Kidney epithelial cell (primary cell): ENCODE measurements at places on chromosomes 4 and X. TPM values are rescaled to one million over a fixed set of nuclear protein-coding genes. Genes with fewer than 3 reads are reported as not detected.

GRCh38 chr4:67580577-67580976, 22.1 kb downstream of the STAP1 start:
- no peak for DNase-seq

DNA sequence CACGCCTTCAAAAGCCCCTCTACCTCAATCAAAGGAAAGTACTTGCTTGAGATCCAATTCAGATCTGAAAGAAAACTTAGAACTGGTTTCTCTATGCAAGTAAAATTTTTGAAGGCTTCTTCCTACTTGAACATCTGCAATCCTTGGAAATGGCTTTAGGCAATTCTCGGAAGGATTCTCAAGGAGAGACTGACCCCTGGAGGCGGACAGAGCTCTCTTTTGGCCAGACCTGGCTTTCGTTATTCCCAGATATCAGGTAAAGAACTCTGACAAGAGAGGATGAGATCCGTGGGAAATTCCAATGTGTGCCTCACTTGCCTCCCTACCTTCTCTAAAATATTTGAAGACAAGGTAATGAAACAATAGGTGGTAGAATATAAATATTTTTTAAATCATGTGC, 670.3 kb upstream of the FAM241A start:
- no peak for DNase-seq

Gene TGIF2LX
- total RNA-seq, result not detected in 2 replicates

GRCh38 chr4:81256059-81256970, 41.3 kb upstream of the PRKG2 start:
- DNase-seq, result no peak

Gene RIBC1
- 0.38 and 0.41 TPM in 2 replicates for total RNA-seq

- DNase-seq, result no peak
These were observed 6.2 kb downstream of the ARFIP1 start for GRCh38 chr4:152785639-152786615.

Gene RAB9B
- 0.33 and 0.34 TPM in 2 replicates for total RNA-seq

Gene BDH2
- total RNA-seq, result 43.3 and 44.5 TPM in 2 replicates

- no peak for DNase-seq
These were observed 820.8 kb downstream of the FSTL5 start for GRCh38 chr4:161342881-161343568.

Gene UNC5C
- total RNA-seq, result 2.6 and 2.8 TPM in 2 replicates

Gene RS1
- total RNA-seq, result not detected in 2 replicates

GRCh38 chr4:3797831-3798790, 31.9 kb downstream of the ADRA2C start:
- DNase-seq, result no peak

- DNase-seq, result no peak
These were observed 4.0 kb downstream of the CDKN2AIP start for GRCh38 chr4:183448436-183448835.

Gene CYTL1
- total RNA-seq, result 8.2 and 9.4 TPM in 2 replicates

- DNase-seq, result peak; percentile 19
These were observed 1467.4 kb downstream of the C4orf33 start for GRCh38 chr4:130563185-130563888.

GRCh38 chrX:134171661-134172587, 65.1 kb upstream of the CCDC160 start:
- no peak for DNase-seq

DNA sequence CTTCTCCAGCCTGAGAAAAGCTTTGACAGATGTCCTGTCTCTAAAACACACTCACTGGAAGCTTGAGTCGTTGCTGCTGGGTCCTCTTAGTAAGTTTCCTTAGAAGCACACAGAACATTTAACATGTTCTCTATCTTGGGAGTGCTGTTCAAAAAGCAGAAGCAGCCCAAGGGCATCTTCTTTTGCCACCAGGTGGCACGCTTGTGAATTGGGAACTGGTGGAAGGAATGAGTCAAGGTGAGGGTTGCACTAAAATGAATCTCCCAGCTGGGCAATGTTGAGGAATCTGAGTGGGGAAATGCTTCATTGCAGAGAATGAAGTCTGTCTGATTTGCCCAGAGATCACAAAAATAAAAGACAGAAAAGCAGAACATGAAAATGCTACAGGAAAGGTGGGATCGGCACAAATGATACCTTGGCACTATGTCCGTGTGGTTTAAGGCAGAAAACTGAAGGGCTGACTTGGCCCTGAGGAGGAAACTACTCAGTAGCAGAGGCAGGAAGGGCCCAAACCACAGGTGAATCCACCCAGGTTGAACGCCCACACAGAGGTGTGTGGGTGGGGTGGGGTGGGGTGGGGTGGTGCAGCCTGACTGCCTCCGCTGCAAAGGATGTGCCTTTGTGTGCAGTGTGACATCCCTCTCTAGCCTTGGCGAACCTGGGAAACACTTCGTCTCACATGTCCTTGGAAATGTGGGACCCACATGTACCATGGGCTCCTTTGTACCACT, 26.0 kb downstream of the KIT start:
- no peak for DNase-seq

DNA sequence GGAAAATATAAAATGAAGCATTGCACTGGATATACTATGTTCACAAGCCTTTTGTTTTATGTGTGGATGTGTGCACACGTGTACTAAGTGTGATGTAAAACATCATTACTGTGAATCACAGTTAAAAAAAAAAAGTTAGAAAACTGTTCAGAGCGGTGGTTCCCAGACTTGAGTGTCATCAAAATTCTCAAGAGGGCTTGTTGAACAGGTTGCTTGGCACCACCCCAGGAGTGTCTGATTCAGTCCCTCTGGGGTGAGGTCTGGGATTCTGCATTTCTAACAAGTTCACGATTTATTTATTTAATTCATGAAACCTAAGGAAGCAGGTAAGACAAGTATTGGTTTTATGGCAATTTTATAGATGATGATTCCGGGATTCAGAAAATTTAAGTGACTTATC, 1.8 kb downstream of the CENPU start:
- no peak for DNase-seq

DNA sequence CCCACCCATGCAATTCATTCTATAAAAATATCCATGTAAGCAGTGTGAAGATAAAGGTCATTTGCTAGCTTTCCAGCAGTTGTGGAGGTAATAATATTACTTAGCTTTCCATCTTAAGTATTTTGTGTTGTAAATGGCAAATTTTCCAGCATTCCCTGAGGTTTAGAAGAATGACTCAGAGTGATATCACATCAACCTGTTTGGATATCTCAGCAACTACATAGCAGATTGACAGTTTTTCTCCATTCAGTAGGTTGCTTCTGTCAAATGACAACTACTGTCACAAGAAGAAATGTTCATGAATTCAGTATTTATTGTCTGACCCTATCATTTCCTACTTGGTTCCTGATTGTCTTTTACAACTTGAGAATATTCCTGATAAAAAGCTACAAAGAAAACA, 434.9 kb upstream of the GALNTL6 start:
- DNase-seq, result no peak

Gene MYOZ2
- total RNA-seq, result not detected in 2 replicates
